ENCODE measurements at places on chromosomes 11 and 22.

- DNase-seq, result no peak
Observed at GRCh38 chr11:33045551-33046255, 6.3 kb downstream of the TCP11L1 start.

DNA sequence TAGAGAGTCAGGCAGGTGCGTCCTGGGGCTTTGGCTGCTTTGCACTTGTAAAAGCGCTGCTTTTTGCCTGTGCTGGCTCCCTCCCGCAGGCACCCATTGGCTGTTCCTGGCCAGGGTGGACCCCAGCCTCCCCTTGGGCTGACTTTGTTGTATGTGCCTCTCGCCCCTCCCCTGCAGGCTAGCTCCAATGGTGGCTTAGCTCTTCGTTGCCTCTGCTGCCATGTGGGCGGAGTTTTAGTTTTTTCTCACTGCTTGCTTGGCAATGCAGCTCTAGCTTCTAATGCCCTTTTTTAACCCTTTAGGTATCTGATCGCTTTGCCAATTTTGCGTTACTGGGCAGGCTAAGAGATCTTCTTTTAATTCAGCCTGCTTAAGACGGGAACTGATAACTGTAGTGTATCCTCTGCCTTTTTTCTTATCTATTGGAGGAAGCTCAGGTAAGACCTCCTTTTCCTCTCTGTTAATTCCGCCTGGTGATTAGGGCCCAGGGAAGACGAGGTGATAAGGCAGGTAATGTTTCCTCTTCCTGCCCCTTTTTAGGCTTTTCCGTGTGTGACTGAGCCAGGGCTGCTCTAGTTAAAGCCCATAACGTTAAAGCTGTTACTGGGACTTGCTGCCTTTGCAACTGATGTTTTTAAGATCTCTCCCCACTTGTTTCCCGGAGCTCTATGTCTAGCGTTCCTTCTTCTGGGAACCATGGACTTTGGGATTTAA, 11.7 kb upstream of the GLYATL1 start:
- no peak for DNase-seq

- no peak for DNase-seq
Observed at GRCh38 chr11:131796089-131796488, 425.7 kb downstream of the NTM start.

GRCh38 chr11:598005-598680, 17.6 kb downstream of the IRF7 start:
- no peak for DNase-seq

- no peak for DNase-seq
Observed at GRCh38 chr22:41341012-41341411, 39.7 kb downstream of the ZC3H7B start.

- DNase-seq, result no peak
Observed at GRCh38 chr22:37519268-37520195, at the start of gene CARD10. TSS of gene CARD10 (minus strand) at chr22:37519415. CDS start at chr22:37519200, 215 bp downstream.
